H9 (cell line): ENCODE measurements at places on chromosomes 4 and X.

DNA sequence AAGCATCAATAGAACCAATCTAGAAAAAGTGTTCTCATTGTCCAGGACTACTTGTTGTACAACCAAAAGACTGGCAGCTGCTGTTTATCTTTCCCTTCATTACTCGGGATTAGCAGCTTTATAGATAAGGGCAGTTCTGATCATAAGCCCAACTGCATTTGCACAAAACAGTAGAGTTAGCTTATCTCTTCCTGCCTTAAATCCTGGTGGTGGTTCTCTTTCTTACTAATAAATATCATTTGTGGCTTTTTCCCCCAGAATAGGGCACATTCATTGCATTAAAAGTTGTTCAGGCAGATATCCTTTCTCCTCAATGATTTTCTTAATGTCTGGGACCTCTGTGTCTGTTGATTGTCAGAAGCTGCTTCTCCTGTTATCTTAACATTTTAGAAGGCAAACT, 20.2 kb upstream of the RRAGB start:
- DNase-seq, result no peak

DNA sequence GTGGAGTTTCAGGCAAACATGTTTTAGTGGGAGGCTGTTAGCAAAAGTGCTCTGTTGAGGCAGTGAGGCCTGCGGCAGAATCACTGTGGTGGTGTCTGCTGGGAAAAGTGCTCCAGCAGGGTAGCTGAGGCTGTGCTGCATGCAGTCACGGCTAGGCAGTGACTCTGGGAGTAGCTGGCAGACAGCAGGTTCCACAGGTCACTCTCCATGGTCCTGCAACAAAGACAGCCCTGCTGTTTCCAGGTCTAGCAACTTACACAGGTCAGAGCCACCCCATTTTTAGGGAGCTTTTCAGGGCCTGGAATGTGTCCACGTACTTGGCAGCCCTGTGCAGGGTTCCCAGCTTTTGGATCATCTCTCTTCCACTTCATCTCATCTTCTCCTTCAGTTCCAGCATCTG, 184.3 kb downstream of the NAA11 start:
- peak; percentile 68 for DNase-seq

GRCh38 chr4:89049853-89050252, 7.1 kb downstream of the FAM13A start:
- no peak for DNase-seq

- DNase-seq, result no peak
These were observed 16.4 kb downstream of the TCEANC start for GRCh38 chrX:13669246-13669737.

- no peak for DNase-seq
These were observed 9.8 kb upstream of the UTP3 start for GRCh38 chr4:70678383-70678999.

- DNase-seq, result peak; percentile 49
These were observed 156.1 kb downstream of the ENPP6 start for GRCh38 chr4:184061582-184061981.

- peak; percentile 61 for DNase-seq
These were observed 1.0 kb upstream of the GRPEL1 start for GRCh38 chr4:7068883-7069282.

GRCh38 chrX:57353472-57354132, 67.1 kb downstream of the FAAH2 start:
- DNase-seq, result no peak

DNA sequence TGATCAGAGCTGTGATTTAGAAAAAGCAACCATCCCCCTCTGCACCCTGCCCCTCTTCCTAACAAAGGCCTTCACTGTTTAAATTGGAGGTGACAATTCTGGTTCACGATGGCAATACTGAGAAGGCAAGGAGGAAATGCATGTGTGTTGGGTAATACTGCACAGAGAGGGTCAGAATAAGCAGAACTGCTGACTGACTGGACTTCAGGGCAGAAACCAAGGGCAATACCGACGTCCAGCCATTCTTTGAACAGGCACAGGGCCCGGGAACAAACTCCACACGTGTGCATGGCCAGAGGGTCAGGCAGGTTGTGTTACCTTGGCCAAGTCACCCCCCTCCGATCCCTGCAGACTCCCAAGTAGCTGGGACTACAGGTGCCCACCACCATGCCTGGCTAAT, 6.0 kb downstream of the ACSL1 start:
- DNase-seq, result no peak

DNA sequence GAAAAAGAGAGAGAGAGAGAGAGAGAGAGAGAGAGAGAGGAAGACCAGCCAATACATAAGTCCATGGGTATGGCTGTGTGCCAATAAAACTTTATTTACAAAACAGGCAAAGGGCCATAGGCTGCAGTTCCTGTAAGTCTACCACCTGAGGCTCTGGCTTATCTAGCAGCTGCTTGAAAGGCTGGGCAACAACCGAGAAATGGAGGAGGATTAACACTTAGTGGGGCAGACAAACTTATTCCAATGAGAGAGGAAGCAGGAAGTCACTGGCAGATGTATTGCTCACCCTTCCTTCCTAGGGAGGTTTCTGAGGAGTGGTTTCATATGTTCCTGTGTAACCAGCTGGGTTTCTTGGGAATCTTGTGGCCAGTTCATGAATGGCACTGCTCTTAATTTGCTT, 4.7 kb upstream of the GPR143 start:
- DNase-seq, result no peak

DNA sequence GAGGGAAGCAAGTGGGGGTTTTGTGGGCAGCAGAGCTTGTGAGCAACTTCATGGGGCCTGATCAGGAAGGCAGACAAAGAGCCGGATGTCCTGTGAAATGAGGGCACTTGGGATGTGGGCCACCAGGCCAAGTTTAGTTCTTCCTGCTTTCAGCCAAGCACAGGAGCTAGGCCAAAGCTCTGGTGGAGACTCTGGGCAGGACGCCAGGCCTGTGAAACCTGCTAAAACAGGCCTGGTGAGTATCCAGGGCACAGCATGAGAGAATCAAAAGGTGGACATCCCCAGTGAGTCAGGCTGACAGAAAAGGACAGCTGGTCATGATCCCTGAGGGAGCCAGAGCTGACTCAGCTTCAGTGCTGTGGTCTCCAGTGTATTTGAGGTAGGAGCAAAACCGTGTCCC, 95.7 kb downstream of the NPNT start:
- DNase-seq, result no peak

DNA sequence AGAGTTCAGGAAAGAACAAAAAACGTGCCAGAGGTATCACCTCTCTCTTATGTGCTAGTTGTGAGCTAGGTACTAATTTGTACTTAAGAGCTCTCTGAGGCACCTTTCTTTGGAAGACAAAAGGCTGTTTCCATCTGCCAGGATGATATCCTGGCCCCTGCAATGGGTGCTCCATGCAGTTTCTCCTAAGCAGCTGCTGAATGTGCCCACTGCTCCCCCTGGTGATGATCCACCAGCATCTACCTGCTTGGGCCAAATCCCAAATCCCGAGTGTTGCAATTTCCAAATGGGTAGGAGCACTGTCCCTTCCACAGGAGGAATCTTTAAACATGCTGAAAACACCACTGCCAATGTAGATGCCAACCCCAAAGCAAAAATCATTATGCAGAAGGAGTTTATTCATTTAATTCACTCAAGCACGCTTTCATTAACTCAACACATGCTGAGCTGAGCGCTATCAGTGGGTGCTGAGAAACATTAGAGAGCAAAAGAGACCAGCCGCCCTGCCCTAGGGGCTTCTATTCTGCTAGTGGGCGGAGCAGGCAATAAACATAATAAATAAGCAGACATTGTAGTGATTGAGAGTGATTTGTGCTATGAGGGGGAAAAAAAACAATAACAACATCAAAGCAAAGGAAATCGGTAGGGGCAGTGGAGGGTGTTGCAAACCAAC, 69.6 kb upstream of the C4orf50 start:
- DNase-seq, result peak; percentile 81

GRCh38 chr4:173521467-173522159, 8.4 kb downstream of the HAND2 start:
- no peak for DNase-seq

GRCh38 chr4:2354118-2354517, 64.3 kb downstream of the ZFYVE28 start:
- peak; percentile 40 for DNase-seq

DNA sequence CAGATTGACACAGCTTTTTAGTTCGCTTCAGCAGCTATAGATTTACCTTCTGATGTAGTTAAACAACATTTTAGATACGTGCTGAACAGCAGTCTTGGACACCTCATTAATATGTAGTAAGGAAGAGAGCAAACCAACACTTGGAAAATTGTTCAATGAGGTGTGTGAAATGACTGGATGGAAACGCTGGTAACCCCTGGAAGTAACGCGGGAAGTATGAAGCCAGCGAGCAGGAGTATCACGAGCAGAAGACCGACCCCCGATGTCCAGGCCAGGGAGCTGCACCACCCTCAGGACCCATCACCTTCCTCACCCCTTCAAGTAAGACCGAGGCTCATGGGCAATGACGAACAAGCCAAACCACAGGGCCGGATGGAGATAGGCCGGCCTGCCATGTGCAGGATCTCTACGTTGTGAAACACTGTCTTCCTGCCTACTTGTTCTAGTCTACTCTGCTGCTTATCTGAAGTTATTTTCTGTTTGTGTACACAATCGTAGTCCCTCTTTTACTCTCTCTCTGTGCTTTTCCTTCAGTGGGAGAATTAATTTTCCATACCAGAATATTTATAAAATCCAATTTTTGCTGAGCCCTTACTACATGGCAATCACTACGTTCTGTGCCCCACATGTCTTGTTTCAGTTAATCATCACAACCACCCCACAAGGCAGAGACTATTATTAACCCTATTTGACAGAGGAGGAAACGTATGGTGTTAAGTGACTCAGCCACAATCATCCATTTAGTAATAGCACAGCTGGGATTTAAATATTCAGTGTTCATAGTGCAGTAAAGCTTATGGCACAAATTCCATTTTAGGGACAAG, 221.7 kb downstream of the APBB2 start:
- no peak for DNase-seq

DNA sequence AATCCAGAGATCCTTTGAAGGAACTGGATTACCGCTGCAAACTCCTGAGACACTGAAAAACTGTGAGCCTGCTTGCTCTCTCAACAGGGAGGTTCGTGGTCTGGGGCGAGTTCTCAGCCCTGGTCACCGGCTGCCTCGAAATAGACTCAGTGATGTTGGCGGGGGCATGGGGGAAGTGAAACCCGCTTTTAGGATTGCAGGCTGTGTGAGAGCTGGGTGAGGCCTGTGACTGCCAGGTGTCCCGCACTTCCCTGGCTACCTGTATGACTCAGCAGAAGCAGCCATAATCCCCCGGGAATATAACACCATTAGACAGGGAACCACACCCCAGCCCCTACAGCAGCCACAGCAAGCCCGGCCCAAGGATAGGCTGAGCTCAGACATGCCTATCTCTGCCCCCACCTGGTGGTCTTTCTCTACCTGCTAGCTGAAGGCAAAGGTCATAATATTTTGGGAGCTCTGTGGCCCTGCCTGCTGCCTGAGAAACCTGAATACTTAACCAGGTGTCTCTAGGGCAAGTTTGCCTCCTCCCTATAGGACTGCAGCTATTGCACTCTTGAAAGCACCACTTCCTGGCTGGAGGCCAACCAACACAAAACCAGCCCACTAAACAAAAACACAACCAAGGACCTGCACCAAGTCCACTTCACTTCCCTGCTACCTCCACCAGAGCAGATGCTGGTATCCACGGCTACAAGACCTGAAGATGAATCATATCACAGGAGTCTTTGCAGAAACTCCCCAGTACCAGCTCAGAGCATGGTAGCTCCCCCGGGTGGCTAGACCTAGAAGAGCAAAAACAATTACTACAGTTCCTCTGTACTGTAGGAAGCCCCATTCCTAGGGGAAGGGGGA, 202.0 kb downstream of the RRAGB start:
- peak; percentile 33 for DNase-seq

DNA sequence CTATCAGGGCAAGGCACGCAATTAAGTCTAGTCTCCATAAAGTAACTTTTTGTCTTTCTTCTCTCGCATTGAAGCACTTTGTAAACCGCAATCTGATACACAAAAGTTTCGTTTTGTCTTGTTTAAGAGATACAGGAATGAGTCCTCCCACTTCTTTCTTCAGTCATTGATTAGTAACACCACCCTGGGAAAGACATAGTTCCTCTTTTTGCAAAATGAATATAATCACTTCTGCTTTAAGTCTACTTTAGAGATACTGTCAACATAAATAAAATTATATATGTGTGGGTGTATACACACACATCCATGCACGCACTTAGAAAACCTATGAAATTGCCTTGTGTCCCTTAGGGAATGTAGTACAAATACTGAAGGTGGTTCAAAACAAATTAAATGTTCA, 11.7 kb downstream of the COQ2 start:
- no peak for DNase-seq

- no peak for DNase-seq
These were observed 16.2 kb upstream of the SCRG1 start for GRCh38 chr4:173415092-173415491.

GRCh38 chr4:151725087-151725486, 35.7 kb downstream of the GATB start:
- no peak for DNase-seq

- no peak for DNase-seq
These were observed 54.0 kb upstream of the MAP3K15 start for GRCh38 chrX:19569121-19569805.

DNA sequence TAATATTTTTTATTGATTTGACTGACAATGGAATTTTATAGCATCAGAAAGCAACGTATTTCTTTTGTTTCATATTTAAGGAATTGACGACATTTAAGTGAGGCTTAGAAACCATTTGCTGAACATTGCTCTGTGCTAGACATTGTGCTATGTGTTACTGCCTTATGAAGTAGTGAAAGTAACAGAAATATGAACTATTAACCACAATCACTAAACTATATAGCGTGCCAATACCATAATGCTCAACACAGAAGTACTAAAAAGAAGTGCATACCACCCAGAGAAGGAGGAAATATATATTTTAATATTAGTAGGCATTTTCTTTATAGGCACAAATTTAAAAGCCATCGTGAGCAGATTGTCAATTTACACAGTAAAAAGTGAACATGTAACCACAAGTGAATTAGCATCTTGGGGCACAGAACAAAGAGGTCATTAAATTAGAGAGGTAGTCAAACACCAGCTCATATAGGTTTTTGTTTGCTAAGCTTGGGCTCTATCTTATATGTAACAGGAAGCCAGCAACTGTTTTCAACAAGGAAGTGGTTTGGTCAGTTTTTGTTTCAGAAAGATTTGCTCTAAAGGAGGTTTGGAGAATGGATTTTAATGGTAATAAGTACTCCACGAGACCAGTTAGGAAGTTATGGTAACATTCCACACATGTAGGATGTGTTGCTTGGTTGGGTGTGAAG, 270.7 kb downstream of the GRXCR1 start:
- no peak for DNase-seq

GRCh38 chrX:130118441-130119311, 8.4 kb upstream of the ELF4 start:
- DNase-seq, result no peak

DNA sequence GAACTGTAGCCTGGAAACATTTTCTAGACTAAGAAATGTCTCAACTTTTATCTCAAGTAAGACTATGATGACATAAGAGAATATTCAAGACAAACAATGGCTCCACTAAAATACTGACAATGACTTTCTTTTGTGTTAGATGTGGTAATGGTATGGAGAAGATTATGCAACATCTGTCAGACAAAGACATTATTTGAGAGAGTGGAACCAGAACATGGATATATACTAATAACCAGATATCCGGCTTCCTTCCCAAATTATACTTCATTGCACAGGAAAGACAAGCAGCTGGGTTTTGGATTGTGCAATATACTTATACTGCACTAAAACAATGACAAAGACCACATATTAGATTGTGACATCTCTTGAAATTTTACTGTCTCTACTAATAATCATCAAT, 290.8 kb upstream of the GIMD1 start:
- no peak for DNase-seq
